ENCODE measurements at places on chromosomes 3 and 15.

GRCh38 chr15:93458597-93458996 lies 369.6 kb upstream of the RGMA start:
- peak; percentile 69 for DNase-seq

- DNase-seq, result no peak
These were observed 68.5 kb downstream of the WWTR1 start for GRCh38 chr3:149589332-149589731.

GRCh38 chr3:66463730-66464511 lies 36.9 kb downstream of the LRIG1 start:
- DNase-seq, result no peak

- DNase-seq, result peak; percentile 67
These were observed 104.2 kb upstream of the CLSTN2 start for GRCh38 chr3:139830817-139831216.

DNA sequence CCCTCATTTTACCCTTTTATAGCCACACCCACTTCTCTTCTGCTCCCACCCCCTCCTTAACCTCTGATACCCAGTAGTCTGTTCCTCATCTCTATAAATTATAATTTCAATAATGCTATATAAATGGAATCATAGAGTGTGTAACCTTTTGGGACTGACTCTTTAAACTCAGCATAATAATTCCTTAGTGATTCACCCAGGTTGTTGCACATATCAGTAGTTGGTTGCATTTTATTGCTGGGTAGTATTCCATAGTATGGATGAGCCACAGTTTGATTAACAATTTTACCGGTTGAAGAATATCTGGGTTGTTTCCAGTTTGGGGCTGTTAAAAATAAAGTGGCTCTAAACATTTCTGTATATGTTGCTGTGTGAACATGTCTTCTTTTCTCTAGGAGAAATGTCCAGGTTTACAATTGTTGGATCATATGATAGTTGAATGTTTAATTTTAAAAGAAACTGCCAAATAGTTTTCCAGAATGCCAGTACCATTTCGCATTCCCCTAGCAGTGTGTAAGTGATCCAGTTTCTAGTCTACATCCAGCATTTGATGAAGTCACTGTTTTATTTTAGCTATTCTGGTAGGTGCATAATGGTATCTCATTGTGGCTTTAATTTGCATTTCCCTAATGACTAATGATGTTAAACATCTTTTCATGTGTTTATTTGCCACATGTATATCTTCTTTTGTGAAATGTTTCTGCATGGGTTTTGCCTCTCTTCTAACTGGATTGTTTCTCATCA lies 68.5 kb downstream of the VPS8 start:
- no peak for DNase-seq

DNA sequence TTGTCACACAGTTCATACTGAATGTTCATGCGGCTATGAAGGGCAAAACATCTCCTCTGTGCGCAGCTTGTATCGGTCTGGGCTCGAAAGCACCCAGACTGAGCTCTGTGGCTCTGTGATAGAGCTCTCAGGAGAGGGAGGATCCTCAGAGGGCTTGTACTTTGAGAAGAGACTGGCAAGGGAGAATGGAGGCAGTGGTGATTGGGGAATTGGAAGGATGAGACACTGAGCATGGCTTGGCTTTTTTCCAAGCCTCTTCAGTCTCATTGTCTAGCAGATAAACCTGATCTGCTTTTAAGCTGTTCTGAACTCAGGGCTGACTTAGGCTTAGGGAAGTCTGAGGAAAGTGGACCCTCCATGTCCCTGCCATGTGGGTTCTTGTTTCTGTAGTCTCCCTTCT lies 43.0 kb downstream of the RAD54L2 start:
- DNase-seq, result peak; percentile 94

DNA sequence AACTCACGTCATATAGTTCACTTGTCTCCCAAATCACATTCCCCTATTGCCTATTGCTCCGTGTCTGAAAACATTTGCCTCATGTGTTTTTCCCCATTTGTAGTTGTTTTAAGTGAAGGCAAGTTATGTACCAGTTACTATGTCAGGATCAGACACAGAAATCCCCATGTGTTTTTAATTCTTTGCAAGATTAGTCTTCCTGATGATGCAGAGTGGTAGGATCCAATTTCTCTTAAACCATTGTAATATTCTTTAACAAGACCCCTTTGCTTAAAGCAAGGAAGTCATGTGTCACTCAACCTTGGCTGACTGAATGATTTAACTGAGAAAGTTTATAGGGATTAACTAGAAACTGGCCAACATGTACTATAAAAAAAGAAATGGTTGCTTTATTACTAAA lies 164.4 kb downstream of the OPA1 start:
- no peak for DNase-seq

DNA sequence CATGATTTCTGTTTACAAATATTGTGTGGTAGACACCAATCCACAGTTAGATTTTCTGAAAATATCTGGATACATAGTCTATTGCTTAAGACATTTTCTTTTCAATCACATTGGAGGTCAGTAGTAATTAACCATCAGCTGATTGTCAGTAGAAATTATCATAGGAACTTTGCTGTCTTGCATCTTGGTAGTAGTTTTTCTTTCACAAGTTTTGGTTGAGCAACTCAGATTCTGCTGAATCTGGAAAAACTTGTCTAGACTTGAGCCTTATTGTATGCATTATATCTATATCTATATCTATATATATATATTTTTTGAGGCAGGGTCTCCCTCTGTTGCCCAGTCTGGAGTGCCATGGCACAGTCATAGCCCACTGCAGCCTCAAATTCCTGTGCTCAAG lies 4.0 kb downstream of the RAB11A start:
- DNase-seq, result no peak

Data from NCI-H82 (cell line).